Retina (tissue), 1 donor: ENCODE measurements at places on chromosomes 5 and 9.

DNA sequence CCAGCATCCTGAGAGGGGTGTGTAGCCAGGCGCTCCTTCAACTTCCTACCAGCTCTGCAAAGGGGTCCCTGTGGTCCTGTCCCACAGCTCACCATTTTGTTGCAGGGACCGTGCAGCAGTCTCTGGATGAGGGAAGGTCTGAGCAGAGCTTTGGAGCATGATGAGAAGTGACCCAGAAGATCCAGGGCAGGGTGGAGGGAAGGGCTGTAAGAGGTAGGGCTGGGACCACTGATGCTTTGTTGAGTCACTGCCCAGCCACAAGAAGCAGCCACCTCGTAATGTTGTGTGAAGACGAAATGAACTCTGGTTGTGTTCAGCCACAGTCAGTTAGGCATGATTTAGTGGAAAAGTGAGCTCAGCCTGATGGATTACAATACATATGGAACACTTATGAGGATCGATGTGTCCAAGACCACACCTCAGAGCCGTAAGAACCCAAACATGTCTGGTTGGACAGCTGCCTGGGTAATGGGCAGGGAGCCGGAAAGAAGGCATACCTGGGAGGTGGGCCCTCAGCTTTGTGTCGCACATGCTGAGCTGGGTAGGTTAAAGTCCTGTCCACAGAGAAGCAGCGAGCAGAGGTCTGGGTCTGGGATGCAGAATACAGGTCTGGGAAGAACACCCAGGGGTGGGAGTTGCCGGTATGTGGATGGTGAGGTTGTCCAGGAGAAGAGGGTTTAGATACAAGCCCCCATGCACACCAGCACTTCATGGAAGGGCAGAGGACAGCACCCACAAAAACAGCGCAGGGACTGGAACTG lies 250.1 kb downstream of the GADD45G start:
- no peak for DNase-seq

- DNase-seq, result no peak
Observed at GRCh38 chr5:135004376-135004775, 29.7 kb downstream of the PITX1 start.

DNA sequence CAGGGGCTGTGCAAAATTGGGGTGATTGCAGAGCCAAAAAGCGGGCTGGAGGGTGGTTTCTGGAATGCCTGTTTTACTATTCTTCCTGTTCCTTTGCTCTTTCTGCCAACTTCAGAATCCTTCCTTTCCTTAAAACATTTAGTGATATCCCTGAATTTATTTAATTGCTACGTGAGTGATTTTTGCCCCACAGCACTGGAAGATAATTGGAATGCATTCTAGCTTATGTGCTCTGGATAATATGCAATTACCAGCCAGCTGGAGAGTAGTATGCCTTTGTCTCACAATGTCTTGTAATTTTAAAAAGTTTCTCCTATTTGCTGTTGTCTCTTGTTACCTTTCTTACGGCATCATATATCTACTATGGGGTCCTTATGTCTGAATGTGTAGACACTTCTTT lies 115.8 kb downstream of the SMARCA2 start:
- DNase-seq, result no peak

- DNase-seq, result no peak
Observed at GRCh38 chr5:80860924-80861613, 99.1 kb upstream of the RASGRF2 start.

DNA sequence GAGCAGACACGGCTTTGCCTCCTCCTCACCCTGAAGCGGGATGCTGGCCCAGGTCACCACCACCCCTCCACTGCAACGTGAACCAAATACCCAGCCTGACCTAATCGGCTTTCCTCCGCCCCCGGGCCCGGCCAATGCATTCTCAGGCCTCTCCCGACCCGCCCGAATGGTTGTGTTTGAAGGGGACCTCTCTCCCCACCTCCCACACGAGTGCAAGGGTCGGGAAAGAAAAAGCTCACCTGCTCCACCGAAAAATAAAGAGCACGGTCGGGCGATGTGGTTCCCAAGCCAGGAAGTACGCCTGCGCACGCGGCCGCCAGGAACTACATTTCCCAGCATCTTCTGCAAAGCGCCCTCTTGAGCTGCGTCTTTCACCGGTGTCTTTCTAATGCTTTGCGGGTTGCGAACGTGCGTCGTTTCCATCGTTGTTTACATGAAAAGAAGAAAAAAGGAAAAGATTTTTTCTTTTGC lies at the start of gene ZNF883:
TSS of gene ZNF883 (minus strand) at position 282 of the 471 bp plus-strand sequence.
- DNase-seq, result peak; percentile 88

DNA sequence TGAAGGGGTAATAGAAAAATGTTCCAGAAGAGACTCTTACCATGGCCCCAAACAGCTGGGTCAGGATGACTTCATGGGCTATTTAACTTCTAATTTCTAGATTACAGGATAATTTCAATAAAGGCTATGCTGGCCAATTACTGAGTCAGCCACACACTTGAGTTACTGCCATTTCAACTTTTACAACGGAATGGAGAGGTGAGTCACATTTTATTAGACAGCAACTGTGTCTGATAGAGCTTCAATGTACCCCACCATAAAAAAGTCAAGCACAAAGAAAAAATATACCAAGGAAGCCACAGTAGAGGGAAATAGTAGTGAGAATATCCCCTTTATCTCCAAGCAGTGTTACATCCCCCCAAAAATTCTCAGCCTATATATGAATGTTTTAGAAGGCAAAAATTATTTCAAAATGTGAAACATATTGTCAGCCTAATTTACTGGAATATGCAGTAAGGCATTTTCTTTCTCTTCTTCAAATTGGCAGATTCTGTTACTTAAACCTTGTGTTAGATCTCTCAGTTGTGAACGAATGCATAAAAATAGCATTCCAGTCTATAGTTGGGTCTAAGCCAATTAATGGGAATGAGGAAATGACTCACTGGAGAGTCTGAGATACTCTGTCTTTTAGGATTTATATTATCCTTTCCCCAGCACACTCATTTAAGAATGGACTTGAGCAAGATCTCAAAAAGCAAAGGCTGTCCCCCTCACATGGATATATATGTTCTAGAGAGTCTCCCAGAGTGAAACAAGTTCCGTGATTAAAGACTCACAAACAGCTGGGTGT lies 47.1 kb upstream of the RAI14 start:
- DNase-seq, result no peak

- DNase-seq, result peak; percentile 89
Observed at GRCh38 chr9:111896942-111897600, 457 bp downstream of the UGCG start.

DNA sequence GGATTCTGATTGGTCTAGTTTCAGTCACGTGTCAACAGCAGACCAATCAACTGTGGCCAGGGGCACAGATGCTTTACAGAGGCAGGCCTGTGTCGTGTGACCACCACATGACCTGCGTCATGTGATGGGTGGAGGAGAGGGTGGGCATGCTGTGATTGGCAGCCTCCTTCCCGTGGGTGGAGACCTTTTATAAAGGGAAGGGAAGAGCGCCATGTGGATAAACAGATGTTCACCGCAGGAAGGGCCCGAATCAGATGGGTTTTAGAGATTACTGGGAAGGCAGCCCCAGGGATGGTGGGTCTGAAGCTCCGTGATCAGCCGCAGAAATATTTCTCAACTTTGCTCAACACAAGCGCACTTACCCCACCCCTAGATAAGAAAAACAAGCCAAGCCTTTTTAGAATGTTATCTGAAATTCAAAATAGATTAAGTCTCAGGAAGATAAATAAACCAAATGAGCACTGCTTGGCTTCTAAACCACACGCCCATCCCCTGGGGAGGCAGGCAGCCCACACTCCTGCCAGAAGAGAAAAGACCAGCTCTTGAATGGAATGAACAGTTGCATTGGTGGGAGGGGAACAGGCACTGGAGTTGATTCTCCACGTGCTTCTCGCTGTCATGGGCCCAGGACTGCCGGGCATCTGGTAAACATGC lies 43.6 kb downstream of the ROPN1L start:
- DNase-seq, result no peak

DNA sequence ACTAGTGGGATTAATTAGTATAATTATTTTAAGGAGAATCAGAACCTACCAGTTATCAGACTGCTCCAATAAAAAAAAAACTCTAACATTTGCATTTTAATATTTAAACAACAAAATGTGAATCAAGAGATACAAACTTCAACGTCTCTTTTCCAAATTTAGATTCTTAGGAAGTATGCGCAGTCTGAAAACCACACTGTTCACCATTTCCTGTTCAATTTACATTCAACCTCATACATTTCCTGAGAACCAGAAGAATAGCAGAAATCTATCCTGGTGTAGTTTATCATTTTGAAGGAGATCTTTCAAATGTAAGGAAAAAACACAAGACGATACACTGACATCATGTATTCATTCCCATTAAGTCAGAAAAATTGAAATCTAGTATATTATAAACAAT lies 869.2 kb downstream of the EFNA5 start:
- DNase-seq, result no peak

DNA sequence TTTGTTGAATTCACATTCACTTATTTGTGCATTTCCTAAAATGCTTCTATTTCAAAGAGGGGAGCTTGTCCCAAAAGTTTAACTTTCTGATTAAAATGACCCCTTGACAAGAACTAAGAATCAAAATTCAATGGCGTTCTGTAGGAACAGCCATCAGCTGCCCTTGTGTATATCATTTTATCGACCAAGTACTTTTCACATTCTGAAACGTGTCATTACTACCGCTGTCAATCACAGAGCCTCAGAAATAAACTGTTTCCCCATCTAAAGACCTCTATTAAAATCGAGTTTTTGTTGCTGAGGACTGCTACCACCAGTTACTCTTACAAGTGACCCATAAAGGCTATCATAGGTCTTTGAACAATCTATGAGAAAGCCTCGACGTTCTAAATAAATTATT lies 1.6 kb upstream of the FOXD1 start:
- DNase-seq, result no peak

DNA sequence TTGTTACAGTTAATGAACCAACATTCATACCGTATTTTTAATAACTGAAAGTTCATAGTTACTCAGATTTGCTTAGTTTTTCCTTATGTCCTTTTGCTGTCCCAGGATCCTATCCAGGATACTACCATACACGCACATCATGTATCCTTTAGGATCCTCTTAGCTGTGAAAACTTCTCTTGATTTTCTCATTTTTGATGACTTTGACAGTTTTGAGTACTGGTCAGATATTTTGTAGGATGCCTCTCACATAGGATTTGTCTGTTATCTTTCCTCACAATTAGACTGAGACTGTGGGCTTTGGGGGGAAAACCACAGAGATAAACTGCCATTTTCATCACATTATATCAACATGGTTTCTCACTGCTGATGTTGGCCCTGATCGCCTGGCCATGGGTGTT lies 491.3 kb upstream of the TRPC7 start:
- DNase-seq, result no peak

DNA sequence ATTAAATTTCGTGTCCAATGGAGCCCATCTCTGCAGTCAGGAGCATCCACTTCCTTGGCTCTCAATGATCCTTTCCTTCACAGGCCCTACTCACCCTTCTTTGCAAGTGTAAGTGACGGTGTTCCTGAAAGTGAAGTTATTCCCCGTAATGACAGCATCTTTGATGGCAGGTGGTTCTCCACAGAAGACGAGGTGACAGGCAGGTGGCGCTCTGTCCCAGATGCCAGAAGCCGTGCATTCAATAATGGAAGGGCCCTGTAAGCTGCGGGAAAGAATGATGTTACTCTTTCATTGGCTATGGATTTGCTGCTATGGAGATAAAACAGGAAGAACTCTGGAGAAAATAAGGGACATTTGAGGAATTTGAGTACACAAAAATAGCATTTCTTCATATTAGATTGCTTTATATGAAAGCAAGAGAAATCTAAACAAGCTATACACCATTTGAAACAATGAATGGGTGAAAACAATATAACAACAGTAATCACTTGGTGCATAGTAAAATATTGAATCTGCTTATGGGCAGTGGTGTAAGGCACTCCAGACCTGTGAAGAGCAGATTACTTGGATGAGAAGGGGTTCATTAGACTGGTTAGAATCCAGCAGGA lies 89.9 kb upstream of the TXNDC8 start:
- DNase-seq, result peak; percentile 17

GRCh38 chr5:82330530-82331270 lies 52.5 kb upstream of the RPS23 start:
- DNase-seq, result no peak

- DNase-seq, result no peak
Observed at GRCh38 chr9:97966493-97966892, 16.6 kb upstream of the ANP32B start.

DNA sequence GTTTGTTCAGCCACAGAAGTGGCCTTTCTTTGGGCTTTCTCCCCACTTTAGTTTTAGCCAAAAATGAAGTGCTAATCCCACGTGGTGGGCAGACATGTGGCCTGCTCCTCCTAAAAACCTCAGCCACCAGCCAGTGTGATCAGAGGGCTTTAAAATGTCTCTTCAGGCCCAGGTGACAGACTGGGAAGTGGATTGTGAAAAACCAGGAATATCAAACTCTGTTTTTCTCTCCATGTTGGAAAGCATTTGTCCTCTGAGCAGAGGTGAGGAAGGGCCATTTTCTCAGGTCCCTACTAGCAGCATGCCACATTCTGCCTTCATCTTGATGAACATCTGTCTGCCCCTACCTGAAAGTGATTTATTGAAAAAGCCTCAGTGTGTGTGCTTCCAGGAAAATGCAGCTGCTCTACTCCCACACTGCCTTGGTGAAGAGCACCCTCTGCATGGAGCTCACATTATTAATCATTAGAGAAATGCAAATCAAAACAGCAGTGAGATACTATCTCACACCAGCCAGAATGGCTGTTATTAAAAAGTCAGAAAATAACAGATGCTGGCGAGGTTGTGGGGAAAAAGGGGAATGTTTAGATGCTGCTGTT lies 181.2 kb upstream of the DMAC1 start:
- no peak for DNase-seq

DNA sequence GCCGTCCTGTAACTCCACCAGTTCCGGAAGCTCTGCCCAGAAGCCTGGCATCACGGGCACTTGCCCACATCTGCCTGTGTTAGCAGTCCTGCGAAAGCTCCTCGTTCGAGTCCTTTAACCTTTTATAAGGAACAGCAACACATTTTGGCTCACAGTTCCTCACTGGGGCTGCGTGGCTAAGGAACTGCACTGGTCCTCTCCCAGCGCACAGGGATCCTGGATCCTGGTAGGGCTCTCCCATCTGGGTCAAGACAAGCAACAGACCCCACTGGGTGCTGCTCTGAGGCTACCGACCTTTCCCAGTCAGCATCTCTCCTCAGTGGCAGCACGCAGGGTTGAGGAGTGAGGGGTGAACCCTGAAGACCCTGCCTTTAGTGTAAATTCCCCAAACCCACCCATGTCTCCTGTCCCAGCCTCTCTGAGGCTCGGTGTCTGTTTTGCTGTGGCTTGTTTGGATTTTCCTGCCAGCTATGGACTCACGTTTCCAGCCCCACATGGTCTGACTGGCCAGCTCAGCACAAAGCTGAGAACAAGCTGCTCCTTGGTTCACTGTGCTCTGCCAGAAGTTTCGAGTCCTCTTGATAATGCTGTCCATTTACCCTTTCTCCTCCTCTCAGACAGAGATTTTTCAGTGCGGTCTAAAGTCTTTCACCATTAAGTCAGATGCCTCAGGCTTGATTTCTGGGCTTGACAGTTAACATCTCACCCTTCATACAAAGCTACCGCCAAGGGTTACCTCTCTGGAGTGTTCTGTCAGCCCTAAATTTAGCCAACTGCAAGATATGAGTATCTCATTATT lies 80.0 kb downstream of the AK8 start:
- no peak for DNase-seq

GRCh38 chr5:179406031-179406961 lies 61.0 kb upstream of the ADAMTS2 start:
- no peak for DNase-seq
